ENCODE measurements at places on chromosomes 2 and 18.

DNA sequence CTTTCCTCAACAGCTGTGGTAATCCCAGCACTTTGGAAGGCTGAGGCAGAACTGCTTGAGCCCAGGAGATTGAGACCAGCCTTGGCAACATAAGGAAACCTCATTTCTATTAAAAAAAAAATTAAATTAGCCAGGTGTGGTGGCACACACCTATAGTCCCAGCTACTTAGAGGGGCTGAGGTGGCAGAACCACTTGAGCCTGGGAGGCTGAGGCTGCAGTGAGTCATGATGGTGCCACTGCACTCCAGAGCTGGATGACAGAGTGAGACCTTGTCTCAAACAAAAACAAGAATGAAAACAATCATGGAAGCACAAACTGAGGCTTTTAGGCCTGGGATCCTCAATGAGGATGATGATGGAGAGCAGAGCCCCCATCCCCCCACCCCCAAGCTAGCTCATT, 19.8 kb downstream of the GAREM1 start:
- DNase-seq: no peak

GRCh38 chr18:37327063-37327577, 238.5 kb downstream of the CELF4 start:
- no peak for DNase-seq

DNA sequence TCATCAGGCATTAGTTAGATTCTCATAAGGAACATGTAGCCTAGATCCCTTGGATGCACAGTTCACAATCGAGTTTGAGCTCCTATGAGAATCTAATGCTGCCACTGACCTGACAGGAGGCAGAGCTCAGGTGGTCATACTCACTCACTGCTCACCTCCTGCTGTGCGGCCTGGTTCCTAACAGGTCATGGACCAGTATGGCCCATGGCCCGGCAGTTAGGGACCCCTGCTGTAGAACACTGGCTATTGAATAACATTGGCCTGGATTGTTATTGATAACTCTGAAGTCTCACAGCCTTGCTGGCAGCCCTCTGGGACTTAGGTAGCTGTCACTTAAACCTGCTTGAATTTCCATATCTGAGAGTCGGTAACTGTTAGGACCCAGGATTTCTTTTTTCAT, 114.5 kb upstream of the ALPP start:
- DNase-seq: no peak

GRCh38 chr2:32617599-32618189, 10.2 kb upstream of the TTC27 start:
- peak; percentile 15 for DNase-seq

DNA sequence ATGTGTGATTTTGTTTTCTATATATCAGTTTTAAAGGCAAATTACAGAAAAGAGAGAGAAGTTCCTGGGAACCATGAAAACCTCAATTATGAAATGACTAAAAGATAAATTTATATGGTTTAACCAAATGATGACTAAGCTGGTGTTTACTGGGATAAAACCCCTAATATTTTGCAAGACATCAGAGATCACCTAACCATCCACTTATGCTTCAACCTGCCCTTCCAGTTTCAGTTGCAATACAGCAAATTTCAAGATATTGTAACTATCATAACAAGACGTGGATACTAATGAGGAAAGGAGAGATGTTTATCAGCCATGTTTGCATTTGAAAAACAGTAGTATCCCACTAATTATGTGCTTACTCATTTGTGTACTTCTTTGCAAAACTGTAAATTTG, 108.2 kb downstream of the GAREM1 start:
- no peak for DNase-seq

- no peak for DNase-seq
Measured at GRCh38 chr2:30326497-30326896, 95.2 kb downstream of the LBH start.
